ENCODE measurements at places on chromosomes 3 and 15. TPM values are rescaled to one million over a fixed set of nuclear protein-coding genes. Genes with fewer than 3 reads are reported as not detected.

GOLGA6L7 gene
- total RNA-seq: not detected

ABI3BP gene
- 1.3 TPM for total RNA-seq

CCNDBP1 gene
- total RNA-seq: 54.5 TPM

SLC35A5 gene
- 19.6 TPM for total RNA-seq

GPR156 gene
- 0.37 TPM for total RNA-seq

CFAP100 gene
- total RNA-seq: not detected

TNFAIP8L3 gene
- 14.2 TPM for total RNA-seq

HES1 gene
- 3.3 TPM for total RNA-seq

All from smooth muscle cell of bladder (primary cell).